Posterior vena cava (tissue), 2 donors: ENCODE measurements at places on chromosomes 12 and 14. TPM values are rescaled to one million over a fixed set of nuclear protein-coding genes. Genes with fewer than 3 reads are reported as not detected.

NANOG gene
- 0.56 TPM for total RNA-seq

KCNC2 gene
- total RNA-seq = not detected

FSCB gene
- not detected for total RNA-seq

DHH gene
- total RNA-seq = 2.7 TPM

ABCD2 gene
- 1.8 TPM for total RNA-seq

KRT4 gene
- total RNA-seq = not detected

RNASE11 gene
- total RNA-seq = not detected

BCL7A gene
- 3.3 TPM for total RNA-seq

TCL1A gene
- total RNA-seq = not detected

YEATS4 gene
- 7.7 TPM for total RNA-seq

ANHX gene
- total RNA-seq = not detected

ERP27 gene
- 1.2 TPM for total RNA-seq

BMAL2 gene
- 7.6 TPM for total RNA-seq

TIGAR gene
- 10.3 TPM for total RNA-seq

ERBB3 gene
- total RNA-seq = 0.71 TPM

RNASE7 gene
- not detected for total RNA-seq

TSPAN8 gene
- total RNA-seq = 3.3 TPM

TMEM132D gene
- total RNA-seq = not detected

CLEC2B gene
- 14.2 TPM for total RNA-seq

OR10A7 gene
- total RNA-seq = not detected

OR4K1 gene
- not detected for total RNA-seq

ACSM4 gene
- total RNA-seq = not detected

DCTN2 gene
- 104 TPM for total RNA-seq

NEUROD4 gene
- total RNA-seq = not detected

PEX5 gene
- 34.7 TPM for total RNA-seq

TMTC1 gene
- total RNA-seq = 63.8 TPM

BEGAIN gene
- 0.56 TPM for total RNA-seq

RBM19 gene
- total RNA-seq = 27.7 TPM

KRR1 gene
- total RNA-seq = 47.6 TPM

OR6C68 gene
- not detected for total RNA-seq

GPRC5D gene
- total RNA-seq = not detected

RASSF9 gene
- total RNA-seq = 5.7 TPM

GLIPR1L1 gene
- total RNA-seq = not detected

FGF6 gene
- total RNA-seq = not detected

NOVA1 gene
- total RNA-seq = 12.1 TPM

IAPP gene
- total RNA-seq = not detected

KCNH5 gene
- total RNA-seq = not detected

STX2 gene
- 39.8 TPM for total RNA-seq

ARHGEF40 gene
- 41.4 TPM for total RNA-seq

FBLN5 gene
- total RNA-seq = 186 TPM

GRIN2B gene
- 0.05 TPM for total RNA-seq

JAG2 gene
- total RNA-seq = 13.0 TPM

SAMD15 gene
- 0.62 TPM for total RNA-seq

GLI1 gene
- 3.2 TPM for total RNA-seq

SELPLG gene
- 14.4 TPM for total RNA-seq

PTCSC3 gene
- not detected for total RNA-seq
